ENCODE measurements at places on chromosomes 5 and 9. TPM values are rescaled to one million over a fixed set of nuclear protein-coding genes. Genes with fewer than 3 reads are reported as not detected.

GRCh38 chr9:633461-633860, 208.0 kb upstream of the DMRT1 start:
- no peaks in the 10 kb centered on the region for H3K27me3 ChIP-seq
- no peaks in the 10 kb centered on the region for H3K36me3 ChIP-seq
- H3K4me3 ChIP-seq = no peak overlapping the region
- no peak for DNase-seq
- H3K27ac ChIP-seq = no peak overlapping the region

GRCh38 chr5:124052201-124052600, 540.2 kb downstream of the CSNK1G3 start:
- H3K4me1 ChIP-seq = no peaks in the 10 kb centered on the region
- H3K4me3 ChIP-seq = no peak overlapping the region
- no peaks in the 10 kb centered on the region for H3K36me3 ChIP-seq
- H3K27me3 ChIP-seq = no peaks in the 10 kb centered on the region

- no peaks in the 10 kb centered on the region for H3K27me3 ChIP-seq
- no peak for DNase-seq
- no peak overlapping the region for H3K4me3 ChIP-seq
These were observed 25.8 kb downstream of the RFX3 start for GRCh38 chr9:3500044-3500443.

Gene INSL6
- not detected for total RNA-seq

Gene LAMC3
- 0.07 TPM for total RNA-seq

DNA sequence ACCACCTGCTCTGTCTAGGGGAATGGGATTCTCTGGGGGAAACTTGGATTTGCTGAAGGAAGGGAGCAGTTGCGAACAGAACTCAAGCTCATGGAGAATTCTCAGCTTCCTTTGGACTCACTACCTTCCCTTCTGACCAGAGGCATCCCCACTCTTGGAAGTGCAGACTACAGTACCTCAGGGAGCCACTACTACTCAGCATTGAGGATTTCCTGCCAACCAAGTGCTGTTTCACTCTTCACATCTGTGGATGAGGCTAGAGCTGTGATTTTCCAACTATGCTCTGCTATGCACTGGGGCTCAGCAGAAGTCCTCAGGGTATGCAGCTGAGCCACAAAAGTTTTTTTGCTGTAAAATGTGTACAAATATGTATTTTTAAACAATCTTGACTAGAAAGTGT, 43.9 kb downstream of the MACROH2A1 start:
- no peak overlapping the region for H3K27ac ChIP-seq
- no peak overlapping the region for H3K4me3 ChIP-seq
- no peak for DNase-seq
- peaks cover 21% of the 10 kb centered on the region for H3K36me3 ChIP-seq
- no peaks in the 10 kb centered on the region for H3K4me1 ChIP-seq

GRCh38 chr9:118635416-118635815, 733.8 kb downstream of the BRINP1 start:
- H3K27ac ChIP-seq = no peak overlapping the region

Gene FOXI1
- total RNA-seq = not detected

GRCh38 chr9:16426716-16427115, 443.8 kb downstream of the BNC2 start:
- H3K27ac ChIP-seq = no peak overlapping the region
- no peaks in the 10 kb centered on the region for H3K4me1 ChIP-seq
- H3K36me3 ChIP-seq = no peaks in the 10 kb centered on the region
- H3K4me3 ChIP-seq = no peak overlapping the region
- no peak for DNase-seq

DNA sequence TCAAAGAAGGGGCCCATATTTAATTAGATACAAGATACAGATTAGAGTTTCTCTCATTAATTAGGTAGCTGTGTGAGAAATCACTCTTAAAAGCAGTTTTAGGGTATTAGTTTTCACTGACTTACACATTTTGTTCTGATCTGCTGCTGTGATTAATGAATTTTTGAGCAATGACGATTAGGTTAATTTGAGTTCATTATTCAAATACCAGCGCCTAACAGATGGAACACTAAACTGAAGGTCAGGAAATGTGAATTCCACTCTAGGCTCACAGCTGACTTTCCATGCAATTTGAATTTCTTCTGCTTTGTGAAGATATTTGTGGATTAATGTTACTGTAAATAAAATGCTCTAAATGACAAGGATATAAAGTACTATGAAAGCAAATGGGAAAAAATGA, 380.6 kb downstream of the ADGRV1 start:
- no peaks in the 10 kb centered on the region for H3K36me3 ChIP-seq
- no peaks in the 10 kb centered on the region for H3K4me1 ChIP-seq
- DNase-seq = no peak
- H3K4me3 ChIP-seq = no peak overlapping the region
- H3K27me3 ChIP-seq = no peaks in the 10 kb centered on the region

Gene CCNO
- total RNA-seq = not detected

GRCh38 chr5:71640408-71640807, 53.3 kb downstream of the MCCC2 start:
- H3K27me3 ChIP-seq = no peaks in the 10 kb centered on the region
- H3K4me3 ChIP-seq = no peak overlapping the region
- DNase-seq = no peak

DNA sequence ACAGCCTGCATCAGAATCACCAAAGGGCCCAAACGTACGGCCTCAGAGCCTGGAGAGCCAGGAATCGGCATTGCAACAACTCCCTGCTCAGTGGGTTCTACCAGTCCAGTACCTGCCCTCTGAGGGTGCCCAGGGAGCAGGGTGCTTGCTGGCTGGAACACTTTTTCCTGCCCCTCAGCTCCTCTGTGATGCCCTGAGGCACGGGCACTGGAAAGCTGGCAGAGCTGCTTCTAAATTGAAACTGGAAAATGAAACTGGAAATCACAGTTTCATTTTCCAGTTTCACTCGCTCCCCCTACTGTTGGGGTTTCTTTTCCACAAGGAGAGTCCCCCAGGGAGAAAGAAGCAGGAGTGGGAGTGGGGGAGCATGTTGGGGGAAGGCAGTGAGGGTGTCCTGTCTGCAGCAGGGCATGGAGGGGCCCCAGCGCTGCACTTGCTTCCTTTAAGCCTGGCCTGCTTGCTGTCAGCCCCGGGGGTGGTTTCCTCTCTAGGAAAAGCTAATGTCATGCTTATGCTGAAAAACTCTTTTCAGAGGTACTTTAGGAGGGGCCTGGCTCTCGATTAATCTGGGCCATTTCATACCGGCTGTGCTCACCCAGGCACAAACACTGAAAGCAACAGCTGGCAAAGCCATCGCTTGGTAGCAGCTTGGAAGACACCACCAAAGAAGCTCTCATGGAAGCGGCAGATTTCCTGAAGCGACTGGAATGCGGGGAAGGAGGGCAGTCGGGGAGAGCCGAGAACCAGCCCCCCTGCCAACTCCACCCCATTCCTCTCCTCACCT, 26.2 kb downstream of the IRF1 start:
- DNase-seq = peak; percentile 26
- peak overlapping the region; percentile 57 for H3K4me3 ChIP-seq
- H3K27ac ChIP-seq = peak overlapping the region; percentile 22
- no peaks in the 10 kb centered on the region for H3K27me3 ChIP-seq
- peaks cover 95% of the 10 kb centered on the region for H3K4me1 ChIP-seq
- H3K36me3 ChIP-seq = no peaks in the 10 kb centered on the region

Gene MLANA
- total RNA-seq = not detected

Gene ABO
- not detected for total RNA-seq

- no peaks in the 10 kb centered on the region for H3K36me3 ChIP-seq
- peak within 1 kb of the TSS; percentile 58 for H3K27ac ChIP-seq
- no peaks in the 10 kb centered on the region for H3K27me3 ChIP-seq
- peak within 1 kb of the TSS; percentile 74 for H3K4me3 ChIP-seq
- peaks cover 45% of the 10 kb centered on the region for H3K4me1 ChIP-seq
These were observed at the start of gene MVB12B for GRCh38 chr9:126326228-126327005. Gene MVB12B, plus strand, starts transcription at chr9:126326829. Its CDS starts 101 bp downstream, at chr9:126326930.

DNA sequence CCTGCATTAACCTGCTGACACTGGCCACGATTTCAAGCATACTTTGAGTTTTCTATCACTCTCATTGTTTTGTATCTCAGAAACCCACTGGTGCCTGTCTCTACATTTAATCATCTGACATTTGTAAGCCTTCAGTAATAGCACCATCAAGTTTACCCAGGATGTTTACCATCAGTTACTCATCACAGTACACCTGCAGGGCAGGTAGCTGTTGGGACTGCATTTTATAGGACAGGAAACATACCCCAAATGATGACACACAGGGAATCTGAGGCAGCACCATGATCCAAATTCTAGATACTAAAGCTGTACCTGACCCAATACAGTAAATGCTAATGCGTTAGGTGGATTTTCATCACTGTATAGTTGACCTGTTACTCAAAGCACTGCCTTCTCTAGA, 114.2 kb downstream of the FEM1C start:
- H3K4me3 ChIP-seq = no peak overlapping the region
- no peaks in the 10 kb centered on the region for H3K4me1 ChIP-seq
- H3K36me3 ChIP-seq = no peaks in the 10 kb centered on the region
- no peaks in the 10 kb centered on the region for H3K27me3 ChIP-seq
